ENCODE measurements at places on chromosomes 2 and 18.

DNA sequence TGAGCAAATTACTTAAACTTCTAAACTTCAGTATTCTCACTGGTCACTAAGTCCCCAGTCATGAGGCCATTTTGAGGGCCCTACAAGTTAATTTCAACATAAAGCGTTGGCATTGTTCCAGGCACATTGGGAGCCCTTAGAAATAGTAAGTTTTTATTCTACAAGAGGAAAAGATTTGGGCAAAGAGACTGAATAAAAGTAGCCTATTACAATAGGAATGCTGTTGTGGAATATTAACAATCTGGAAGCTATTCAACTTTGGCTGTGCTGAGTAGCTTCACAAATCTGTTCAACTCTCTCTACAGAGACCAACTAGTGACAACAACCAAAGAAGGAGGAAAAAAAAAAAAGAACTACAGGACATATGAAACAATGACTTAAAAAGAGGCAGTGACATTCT lies 1287.5 kb upstream of the NXPH2 start:
- DNase-seq, result no peak

GRCh38 chr2:161975813-161976160 lies 98.2 kb downstream of the DPP4 start:
- DNase-seq, result no peak

GRCh38 chr2:185583058-185583816 lies 155.4 kb upstream of the FSIP2 start:
- no peak for DNase-seq

DNA sequence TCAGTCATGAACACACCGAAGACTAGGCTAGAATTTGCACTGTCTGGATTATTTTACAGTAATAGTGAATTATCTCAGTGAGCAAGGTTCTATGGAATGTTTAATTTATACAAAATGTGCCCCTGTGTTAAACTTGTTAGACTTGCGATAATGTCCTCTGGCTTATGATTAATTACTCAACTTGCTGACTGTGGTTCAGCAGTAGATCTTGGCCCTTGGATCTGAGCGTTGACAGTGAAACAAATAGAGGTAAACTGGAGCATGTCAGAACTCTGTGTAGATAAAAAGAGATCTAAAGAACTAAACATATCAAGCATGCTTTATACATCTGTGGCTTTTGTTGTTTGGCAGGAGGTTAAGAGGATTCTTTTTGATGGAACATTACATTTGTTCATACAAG lies 407.6 kb downstream of the DSEL start:
- DNase-seq, result no peak

- DNase-seq, result no peak
Observed at GRCh38 chr2:100749771-100750542, 70.0 kb upstream of the NPAS2 start.

DNA sequence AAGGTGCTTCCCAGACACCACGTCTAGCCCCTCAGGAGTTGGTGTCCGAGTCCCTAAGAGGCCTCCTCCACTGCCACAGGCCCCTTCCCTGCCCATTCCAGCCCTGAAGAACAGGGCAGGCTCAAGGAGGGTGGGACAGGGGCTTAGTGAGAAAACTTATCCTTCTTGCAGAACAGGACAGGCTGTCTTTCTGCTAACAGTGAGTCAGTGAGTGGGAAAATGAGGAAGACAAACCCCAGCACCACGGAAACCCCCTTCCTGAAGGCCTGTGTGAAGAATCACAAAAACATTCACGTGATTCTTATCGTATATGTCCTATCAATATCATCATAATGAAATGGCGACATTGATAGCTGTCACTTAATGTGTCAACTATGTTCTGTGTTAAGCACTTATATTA lies 9.8 kb downstream of the FZD7 start:
- DNase-seq, result no peak

DNA sequence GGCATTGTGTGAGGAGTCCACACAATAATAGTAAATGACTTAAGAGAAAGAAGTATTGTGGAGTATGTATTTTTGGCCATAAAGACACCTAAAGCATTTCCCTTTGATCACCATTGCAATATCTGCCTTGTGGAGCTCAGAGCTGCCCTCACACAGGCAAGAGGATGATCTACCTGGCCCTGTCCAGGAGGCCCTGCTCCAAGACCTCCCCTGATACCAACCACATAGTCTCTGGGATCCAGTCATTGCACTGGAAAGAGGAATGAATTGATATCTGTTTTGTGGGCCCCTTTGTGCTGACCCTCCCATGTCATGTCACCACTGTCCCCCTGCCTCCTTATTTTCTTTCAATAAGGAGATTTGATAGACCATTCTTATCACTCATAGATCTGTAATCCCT lies 430.6 kb upstream of the TNP1 start:
- DNase-seq, result no peak

DNA sequence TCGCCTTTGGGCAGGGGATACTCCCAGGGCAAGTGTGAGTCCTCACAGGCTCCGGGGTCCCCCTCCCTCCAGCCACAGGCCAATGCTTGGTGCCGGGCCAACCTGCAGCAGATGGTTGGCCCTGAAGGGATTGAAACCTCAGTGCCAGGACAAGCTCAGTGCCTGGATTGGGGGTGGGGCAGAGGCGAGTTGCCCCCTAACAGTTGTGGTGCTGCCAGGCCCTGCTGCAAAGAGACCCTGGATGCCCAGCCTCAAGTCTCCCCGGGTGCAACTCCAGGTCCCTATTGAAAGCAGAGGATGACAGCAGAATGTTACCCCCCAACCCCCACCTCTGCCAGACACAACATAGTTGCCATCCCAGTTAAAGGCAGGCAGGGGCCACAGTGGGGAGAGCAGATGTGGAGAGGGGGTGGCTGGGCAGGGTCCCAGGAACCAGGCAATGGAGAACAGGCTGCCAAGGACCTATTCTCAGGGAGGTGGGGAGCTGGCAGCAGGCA lies 9.5 kb upstream of the RNF103 start:
- DNase-seq, result no peak

DNA sequence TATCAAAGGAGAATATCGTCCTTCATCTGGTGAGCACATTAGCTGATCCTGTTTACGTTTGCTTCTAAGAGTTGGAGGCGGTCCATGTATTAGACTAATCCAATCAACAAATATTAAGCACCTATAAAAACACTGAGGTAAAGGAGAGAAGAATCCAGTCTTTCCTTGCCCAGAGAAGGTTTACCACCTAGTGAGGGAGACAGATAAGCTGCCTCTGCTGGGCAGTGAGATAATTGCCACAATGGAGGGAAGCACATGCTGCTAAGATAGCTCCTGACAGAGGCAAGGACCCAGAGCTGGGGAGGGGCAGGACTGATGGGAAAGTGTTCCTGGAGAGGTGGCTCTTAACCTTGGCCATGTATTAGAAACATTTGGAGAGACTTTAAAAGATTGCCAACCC lies 36.7 kb upstream of the ST8SIA5 start:
- no peak for DNase-seq

- no peak for DNase-seq
Observed at GRCh38 chr2:229170171-229170570, 100.9 kb downstream of the PID1 start.

DNA sequence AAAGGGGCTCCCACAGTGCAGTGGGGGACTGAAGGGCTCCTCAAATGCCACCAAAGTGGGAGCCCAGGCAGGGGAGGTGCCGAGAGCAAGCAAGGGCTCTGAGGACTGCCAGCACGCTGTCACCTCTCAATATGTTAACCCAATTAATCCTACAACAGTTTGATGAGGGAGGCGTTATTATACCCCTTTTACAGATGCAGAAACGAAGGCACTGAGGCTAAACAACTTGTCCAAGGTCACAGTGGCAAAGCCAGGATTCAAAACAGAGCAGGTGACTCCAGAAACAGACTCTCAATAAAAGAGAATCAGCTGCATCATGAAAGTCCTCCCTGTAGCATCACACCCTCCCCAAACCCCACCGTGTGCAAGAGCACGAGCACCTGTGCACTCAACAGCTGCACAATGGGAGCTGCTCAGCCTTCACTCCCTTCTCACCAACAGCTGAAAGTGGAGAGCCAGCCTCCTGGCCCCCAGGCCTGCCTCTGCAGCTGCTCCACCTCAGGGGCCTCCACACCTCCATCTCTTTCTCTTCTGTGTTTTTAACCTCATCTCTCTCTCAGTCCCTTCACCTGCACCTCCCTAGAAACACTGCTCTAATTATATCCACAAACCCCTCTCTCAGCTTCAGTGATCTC lies 8.1 kb downstream of the NPC1 start:
- DNase-seq, result no peak

GRCh38 chr2:60226943-60227342 lies 326.5 kb downstream of the BCL11A start:
- no peak for DNase-seq
